Stimulated activated CD8-positive, alpha-beta memory T cell treated with anti-CD3 and anti-CD28 coated beads, Interleukin-15, amount 100 ng/mL, for 48 hours (primary cell): ENCODE measurements at places on chromosomes 1 and 21.

DNA sequence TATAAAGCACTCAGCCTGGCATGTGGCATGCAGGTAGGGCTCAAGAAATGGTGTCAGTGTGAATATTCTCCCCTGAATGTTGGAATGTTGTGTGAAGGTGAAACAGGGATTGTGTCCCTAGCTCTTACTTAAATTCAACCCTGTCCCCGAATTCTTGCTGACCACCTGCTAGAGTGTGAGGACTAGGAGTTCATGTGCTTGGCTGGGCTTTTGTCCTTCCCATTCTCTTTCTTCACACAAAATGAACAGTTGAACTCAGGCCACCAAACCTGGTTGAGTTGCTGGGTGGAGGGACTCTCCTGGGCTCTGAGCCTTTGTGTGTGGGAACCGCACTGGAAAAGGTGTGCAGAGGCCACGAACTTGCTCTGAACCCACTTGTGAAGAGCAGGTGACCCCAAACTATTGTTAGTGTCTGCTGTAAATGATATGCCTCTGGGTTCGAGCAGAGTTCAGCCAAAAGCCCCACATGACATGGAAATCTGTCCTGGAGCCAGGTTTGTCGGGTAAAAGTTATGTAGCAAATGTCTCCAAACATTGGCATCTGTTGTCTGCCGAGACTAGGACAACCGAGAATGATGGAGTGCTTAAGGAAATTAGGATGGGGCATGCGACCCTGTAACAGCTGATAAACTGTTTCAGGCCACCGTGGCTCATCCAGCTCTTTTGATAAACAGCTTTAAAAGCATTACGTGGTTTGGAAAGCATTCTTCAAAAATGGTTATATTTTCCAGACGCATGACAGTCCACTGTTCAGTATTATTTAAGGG is 144.2 kb downstream of the DHRS3 start:
- DNase-seq: no peak

DNA sequence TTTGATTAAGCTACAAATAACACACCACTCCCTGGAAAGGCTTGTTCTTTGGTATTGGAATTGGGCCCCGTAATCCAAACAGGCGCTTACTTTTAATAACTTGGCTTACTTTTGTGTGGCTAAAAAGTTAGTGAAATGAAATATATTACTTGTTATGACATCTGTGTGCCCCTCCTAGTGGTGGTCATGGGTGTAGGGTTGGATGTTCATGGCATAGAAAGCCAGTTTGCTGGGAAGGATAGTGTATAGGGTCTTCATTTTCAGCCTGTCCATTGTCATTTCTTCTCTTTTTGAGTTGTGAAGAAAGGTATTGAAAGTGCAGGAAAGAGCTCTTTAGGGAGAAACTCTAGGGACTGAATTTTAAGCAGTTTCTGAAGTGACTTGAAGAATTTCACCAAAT is 5.9 kb downstream of the CDC14A start:
- no peak for DNase-seq

DNA sequence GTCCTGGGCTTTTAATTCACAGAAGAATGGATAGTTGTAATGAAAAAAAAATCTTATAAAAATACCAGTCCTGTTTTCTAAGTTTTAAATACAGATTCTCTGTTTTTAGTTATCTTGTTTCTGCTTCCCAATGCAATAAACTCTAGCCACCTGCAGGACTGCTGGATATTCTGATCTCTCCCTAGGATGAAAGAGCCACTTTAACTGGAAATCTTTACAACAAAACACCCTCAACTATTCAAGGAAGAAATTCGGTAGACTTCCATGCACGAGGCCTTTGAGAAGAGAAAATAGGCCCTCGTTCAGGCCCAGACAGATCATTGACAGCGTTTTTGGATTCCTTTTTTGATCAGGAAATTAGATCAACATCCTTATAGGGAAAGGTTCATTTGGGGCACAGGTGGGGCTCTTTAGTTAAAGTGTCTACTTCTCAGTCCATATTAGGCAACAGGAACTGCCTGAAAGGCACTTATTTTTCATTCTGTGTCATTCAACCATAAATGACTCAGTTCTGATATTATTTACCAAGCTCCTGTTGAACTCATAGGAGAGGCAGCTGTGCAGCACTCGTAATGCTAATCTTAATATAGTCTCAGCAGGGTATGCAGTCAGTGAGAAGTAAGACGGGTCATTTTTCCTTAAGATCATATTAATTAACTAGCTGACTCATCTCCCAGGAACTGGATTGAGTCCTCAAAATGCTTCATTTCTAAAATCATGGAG is 71.1 kb upstream of the ERRFI1 start:
- DNase-seq: peak; percentile 3

DNA sequence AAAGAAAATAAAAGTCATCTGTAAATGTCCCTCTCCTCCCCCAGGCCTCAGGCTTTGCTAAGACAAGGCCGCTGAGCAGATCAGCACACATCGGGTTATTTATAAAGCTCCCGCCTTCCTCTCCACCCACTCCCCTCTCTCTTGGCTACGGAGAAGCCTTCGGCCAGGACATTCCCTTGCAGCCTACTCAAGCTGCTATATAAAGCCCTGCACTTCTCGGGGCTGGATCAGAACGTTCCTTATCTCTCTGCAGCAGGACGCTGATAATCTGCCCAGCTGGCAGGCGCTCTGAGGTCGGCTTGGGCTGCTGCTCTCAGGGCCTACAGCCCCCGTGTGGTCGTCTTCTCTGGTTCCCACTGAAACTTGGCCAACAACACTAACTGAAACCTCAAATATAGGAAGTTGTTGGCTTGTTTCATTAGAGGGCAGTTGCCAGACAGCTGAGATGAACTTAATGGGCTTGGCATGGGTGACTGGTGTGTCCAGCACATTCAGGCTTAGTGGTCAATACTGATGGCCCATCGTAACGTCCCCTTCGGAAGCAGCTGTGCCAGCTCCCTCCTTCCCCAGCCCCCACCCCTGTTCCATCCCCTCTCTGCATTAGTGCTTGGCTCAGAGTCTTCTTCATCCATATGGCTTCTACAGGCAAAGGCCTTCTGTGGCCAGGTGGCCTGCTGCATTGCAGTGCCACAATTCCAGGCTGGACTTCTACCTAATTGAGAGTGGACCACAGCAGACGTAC is 64.6 kb downstream of the IER5 start:
- no peak for DNase-seq

DNA sequence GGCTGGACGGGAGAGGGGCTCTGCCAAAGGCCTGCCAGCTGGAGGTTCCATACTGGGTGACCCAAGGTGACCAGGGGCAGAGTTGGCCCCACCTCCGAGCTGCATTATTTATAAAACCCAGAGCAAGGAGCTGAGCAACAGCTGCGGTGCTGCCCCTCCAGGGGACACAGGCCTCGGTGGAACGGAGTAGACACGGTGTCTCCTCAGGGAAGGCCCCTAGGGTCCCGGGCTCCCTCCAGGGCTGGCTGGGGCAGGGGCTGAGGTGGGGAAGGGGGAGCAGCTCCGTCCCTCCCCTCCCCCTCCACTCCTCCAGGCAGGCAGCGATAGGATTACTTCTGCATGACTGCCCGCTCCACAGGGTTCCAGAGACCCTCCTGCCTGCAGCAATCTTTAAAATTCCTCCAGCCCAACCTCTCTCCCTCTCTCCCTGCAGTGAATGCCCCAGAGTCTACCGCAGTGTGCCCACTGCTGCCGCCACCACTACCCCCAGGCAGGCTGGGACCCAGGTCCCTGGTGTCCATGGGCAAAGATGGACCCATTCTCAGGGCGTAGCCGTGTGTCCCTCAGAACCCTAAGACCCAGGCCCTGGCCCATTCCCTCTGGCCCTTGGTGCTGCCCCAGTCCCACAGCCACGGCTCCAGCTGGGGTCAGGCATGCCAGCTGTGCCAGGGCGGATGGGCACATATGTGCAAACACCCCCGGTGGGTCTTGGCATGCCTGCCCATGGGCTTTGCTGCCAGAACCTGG is 10.8 kb downstream of the AHDC1 start:
- DNase-seq: no peak

GRCh38 chr1:11990303-11991032 is 10.2 kb downstream of the MFN2 start:
- DNase-seq: no peak

GRCh38 chr1:10516925-10517676 is 42.4 kb downstream of the PEX14 start:
- no peak for DNase-seq

- DNase-seq: no peak
Observed at GRCh38 chr1:198780376-198780775, 141.5 kb downstream of the PTPRC start.

GRCh38 chr1:103461161-103462105 is 64.1 kb upstream of the RNPC3 start:
- DNase-seq: no peak

DNA sequence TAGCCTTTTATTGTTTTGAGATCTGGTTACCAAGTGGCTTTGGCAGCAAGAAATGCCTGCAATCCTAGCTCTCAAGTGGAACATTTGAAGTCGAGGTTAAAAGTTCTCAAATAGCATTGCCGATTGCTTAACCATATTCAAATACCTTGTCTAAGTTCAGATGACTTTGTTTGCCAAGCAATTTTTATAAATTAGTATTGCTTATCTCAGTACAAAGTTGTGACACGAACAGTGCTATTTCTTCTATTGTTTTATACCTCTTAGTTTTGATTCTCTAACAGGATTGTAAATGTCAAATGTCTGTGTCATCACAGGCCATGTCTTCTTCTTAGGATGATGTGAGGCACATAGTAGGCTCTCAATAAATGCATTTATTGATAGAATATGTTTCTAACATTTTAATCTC is 633.3 kb downstream of the PTPRC start:
- DNase-seq: no peak

GRCh38 chr1:41874151-41874719 is 44.5 kb downstream of the HIVEP3 start:
- no peak for DNase-seq

- DNase-seq: peak; percentile 32
Observed at GRCh38 chr1:11749203-11749689, 12.7 kb upstream of the C1orf167 start.

DNA sequence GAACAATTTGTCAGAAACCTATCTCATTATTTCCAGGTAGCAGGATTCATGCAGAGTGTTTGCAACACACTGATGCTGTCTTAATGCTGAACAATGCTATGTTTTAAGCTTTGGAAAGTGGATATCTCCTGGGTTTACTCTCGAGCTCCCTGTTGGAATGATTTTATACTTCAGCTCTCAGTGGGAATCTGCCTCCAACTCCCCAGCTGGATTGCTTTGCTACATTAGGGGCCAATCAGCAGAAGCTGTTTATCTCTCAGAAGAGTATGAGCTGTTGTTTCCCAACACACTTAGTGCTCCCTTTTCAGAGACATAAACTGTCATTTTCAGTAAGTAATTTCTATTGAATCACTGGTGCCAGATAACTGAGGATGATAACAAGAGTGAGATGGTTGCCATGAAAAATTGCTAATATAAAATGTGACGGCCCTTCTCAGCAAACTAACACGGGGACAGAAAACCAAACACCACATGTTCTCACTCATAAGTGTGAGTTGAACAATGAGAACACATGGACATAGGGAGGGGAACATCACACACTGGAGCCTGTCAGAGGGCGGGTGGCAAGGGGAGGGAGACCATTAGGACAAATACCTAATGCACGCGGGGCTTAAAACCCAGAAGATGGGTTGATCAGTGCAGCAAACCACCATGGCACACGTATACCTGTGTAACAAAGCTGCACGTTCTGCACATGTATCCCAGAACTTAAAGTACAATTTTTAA is 265.9 kb upstream of the RUNX1 start:
- no peak for DNase-seq

- no peak for DNase-seq
Observed at GRCh38 chr1:207049974-207050391, 1.0 kb downstream of the YOD1 start.

DNA sequence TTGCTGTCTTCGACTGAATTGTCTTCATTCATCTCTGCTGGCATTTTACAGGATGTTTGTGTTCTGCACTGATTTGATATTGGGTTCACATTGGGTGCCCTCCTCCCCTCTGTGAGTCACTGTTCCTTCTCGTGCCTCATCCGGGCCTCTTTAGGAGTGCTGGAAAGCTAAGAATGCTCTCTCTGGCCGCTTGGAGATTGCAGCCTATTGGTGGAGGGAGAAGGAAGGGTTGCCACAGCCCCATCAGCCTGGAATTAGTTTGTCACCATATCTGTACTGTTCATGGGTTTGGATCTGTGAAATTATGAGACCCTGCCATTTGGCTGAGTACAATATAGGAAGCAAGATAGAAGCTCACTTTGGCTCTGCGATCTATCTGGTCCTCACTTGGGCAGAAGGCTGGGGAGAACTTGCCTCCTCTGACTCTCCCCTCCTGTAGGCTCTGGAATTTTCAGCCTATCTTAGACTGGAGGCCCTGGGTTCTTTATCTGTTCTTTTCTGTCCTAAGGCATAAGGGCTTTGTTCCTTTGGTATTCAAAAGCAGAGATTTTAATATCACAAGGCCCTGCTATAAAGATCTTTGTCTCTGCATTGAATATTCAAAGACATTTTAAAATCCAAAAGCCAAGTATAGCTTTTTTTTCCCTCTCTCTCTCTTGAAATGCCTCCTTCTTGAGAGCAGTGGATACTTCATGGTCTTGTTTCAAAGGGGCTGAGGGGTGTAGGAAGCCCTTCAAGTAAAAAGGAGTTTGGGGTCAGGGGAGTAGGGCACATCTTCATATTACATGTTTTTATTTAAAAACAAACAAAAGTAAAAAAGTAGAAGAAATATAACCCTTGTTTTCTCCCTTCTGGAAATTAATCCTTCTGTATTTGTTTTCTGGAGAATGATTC is 347.9 kb downstream of the ZP4 start:
- DNase-seq: no peak

- DNase-seq: no peak
Observed at GRCh38 chr1:37319284-37319683, 155.1 kb upstream of the ZC3H12A start.

DNA sequence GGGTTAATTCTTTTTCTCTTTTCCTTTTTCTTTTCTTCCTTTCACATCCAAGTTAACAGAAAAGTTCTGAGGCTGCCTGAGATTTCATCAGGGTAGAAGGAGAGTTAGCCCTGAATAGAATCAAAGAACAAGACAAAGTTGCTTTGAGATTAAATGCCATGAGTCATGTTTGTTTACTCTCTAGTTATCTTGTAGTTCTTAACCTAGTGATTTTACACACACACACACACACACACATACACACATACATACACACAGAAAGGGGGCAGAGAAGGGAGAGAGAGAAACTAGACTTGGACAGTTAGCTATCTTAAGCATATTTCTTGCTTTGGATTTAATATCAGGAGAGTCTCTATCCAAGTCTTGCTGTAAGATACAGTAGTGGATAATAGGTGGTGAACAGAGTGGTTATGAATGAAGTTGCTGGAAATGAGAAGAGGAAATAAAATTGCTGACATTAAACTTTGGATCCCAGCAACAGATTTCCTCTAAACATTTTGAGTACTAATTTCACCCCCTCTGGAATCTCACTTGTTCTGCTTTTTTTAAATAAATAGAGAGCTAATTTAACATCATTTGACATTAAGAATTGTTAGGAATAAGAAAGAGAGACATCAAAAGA is 19.9 kb downstream of the PLA2G4A start:
- DNase-seq: no peak
